Left lobe of liver (tissue), 2 donors: ENCODE measurements at places on chromosomes 1 and 21. TPM values are rescaled to one million over a fixed set of nuclear protein-coding genes. Genes with fewer than 3 reads are reported as not detected.

The LCE2C gene
- not detected for total RNA-seq

The CFHR3 gene
- 279 TPM for total RNA-seq

The ZNF683 gene
- not detected for total RNA-seq

The EFNA1 gene
- total RNA-seq: 85.1 TPM

The FAAH gene
- 38.9 TPM for total RNA-seq

The TNFRSF14 gene
- 48.7 TPM for total RNA-seq
